ENCODE measurements at places on chromosomes 4 and X.

DNA sequence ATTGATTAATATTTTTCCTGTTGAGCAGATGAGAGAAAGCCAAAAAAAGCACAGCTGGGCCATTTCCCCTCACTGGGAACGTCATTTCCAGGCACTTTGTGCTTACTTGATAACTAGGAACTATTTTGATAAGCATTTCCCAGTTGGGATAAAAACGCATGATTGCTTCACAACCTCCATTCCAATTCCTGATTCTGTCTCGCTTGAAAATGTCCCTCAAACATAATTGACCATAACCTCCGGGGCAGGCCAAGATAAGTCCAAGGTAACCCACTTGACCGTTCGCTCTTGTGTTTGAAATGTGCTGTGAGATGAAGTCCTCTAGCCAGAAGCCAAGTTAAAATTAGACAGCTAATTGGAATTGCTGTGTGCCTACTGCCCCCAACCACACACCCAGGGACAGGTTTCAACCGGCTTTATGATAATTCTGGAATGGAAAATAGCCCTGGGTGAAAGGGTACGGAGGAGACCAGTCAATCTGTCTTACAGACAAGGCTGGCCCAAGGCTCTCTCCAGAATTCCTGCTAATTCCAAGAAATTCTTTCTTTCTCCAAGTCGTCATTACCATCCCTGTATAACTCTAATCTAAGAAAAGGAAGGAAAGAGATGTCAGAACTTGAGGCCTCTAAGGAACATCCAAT lies 137.1 kb downstream of the MID1 start:
- DNase-seq: no peak

GRCh38 chr4:108586778-108587177 lies 33.6 kb upstream of the RPL34 start:
- no peak for DNase-seq

DNA sequence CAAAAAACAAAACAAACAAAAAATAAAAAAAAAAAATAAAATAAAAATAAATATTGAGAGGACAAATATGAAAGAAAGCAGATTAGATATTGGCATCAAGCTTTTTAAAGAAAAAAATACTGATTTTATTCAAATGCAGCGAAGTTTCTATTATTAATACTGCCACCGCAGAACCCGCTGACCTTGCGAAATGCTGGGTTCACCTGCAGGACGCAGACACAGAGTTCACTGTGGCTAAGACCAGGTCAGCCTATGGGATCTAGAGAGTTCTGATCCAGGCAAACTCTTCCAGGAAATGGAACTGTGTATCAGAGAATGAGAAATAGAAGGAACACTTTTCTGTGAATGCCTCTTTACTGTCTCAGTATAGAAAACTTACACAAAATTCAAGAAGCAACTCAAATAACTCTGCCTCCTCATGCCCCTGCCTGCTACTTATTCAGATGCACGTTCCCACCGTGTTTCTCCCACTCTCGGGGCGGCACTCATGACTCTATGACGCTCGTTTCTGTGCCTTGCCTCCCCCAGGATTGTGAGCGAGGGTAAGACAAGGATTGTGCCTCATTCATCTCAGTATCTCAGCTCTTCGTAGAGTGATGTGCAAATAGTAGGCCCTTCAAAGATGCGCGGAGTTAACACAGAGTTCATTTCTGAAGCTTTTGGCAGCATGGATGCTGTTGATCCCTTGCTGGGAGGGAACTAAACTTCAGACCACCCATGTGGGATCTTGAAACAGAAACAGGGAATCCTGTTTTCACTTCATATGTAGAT lies 44.1 kb upstream of the TLR3 start:
- DNase-seq: no peak

DNA sequence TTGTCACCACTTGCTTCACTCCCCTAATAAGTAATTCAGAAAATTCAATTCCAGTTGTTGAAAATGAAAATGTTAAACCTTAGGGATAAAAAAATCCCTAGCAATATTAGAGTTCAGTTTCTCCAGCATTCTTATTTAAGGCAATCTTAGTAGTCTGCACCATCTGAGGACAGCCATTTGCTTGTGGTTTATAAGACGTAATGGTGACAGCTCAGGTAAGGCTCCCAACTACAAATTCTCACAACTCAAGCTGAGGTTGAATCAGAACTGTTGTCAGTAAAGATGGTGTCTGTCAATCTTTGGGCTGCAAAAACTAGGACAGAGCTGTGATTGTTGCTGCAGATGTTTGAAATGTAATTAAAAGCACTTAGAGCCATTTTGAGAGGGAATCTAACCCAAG lies 16.3 kb upstream of the ADGRA3 start:
- DNase-seq: no peak

GRCh38 chrX:129719931-129720530 lies 18.7 kb upstream of the XPNPEP2 start:
- no peak for DNase-seq

GRCh38 chr4:16415751-16416150 lies 189.5 kb upstream of the TAPT1 start:
- DNase-seq: no peak

GRCh38 chr4:57083090-57083489 lies 27.1 kb downstream of the IGFBP7 start:
- DNase-seq: no peak

DNA sequence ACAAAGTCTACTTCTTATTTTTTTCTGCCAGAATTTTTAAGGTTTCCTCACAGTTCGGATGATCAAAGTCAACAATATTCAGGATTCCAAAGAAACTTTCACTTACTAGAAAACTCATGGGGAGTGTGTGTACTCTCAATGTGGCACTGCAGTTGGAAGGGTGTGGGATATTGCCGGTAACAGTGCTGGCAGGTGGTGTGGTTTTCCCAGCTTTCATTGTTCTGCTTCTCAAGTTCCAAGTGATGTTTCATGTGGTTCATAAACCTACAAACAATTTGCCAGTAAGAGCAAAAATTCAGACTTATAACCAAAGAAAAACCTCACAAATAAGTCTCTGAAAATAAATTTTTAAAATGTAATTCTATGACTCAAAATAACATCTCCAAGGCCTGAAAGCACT lies 39.8 kb downstream of the ZNF280C start:
- DNase-seq: no peak

All from WERI-Rb-1 (cell line).